Upper lobe of right lung (tissue), 1 donor: ENCODE measurements at places on chromosomes 5 and 9.

DNA sequence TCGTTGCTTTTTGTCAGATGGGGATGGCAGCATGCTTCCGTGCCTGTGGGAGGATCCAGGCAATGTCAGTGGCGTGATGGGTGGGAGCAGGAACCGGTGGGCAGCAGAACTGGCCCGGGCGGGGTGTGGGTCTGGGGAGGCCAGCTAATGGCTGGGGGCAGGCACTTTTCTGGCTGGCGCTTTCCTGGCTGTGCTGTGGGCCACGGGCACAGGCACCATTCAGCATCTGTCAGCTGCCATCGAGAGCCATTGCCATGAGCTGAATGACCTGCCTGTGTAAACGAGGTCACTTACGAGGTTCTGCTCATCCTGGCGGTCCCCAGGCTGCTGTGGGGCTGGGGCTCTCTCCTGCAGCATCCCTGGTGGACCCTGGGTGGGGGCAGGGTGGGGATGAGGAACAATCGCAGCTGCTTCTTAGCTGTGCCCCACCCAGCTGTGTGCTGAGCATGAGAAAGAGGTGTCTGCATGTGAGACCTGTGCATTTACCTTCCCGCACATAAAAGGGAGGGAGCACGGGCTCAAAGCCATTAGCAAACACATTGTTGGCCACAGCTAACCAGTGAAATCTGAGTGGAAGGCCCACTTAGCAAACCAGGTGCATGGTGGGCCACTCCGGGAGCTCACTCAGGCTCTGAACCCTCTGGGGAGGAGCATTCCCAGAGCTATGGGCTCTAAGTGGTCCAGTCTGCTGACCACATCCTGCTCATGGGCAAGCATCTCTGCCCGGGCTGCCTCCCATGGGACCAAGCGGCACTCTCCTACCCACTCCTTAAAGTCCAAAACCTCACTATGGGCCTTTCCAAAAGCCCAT, 41.3 kb upstream of the OLFM1 start:
- peak; percentile 52 for DNase-seq

- no peak for DNase-seq
Observed at GRCh38 chr9:112044186-112044585, 130.9 kb downstream of the SUSD1 start.

DNA sequence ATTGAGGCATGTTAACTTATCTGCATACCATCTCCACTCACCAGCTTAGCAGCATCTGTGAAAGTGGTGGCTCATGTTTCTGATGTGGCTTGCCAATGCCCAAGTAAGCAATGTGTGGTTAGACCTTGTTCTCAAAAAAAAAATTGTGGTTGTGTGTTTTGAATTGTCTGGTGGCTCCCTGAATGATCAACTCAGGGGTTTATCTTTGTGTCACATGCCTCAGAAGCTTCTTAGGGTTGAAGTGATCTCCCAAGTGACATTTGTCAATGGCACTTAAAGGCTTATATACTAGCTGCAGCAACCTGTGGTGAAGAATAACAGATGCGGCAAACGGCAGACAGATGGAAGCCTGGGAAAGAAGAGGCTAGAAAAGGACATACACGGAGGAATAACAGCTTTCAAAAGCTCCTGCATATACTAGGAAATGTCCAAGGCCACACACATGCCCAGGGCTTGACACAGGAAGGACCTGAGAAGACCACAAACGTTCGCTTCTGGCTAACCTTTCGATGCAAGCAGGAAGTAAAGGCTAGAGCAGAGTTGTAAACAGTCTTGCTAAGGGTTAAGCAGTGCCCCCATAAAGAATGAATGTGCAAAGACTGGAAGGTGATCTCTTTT, 42.2 kb upstream of the FSD1L start:
- DNase-seq, result no peak

DNA sequence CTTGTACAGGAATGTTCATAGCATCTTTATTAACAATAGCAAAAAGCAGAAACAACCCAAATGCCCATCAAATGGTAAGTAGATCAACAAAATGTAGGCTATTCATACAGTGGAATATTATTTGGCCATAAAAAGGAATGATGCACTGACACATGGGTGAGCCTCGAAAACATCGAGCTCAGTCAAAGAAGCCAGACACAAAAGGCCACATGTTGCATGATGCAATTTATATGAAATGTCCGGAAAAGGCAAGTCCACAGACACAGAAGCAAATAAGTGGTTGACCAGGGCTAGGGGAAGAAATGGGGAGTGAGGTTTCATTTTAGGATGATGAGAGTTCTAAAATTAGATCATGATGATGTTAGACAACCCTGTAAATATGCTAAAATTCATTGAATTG, 16.5 kb upstream of the SLC2A8 start:
- DNase-seq, result no peak

GRCh38 chr9:127735530-127736185, 564 bp upstream of the TOR2A start:
- no peak for DNase-seq

DNA sequence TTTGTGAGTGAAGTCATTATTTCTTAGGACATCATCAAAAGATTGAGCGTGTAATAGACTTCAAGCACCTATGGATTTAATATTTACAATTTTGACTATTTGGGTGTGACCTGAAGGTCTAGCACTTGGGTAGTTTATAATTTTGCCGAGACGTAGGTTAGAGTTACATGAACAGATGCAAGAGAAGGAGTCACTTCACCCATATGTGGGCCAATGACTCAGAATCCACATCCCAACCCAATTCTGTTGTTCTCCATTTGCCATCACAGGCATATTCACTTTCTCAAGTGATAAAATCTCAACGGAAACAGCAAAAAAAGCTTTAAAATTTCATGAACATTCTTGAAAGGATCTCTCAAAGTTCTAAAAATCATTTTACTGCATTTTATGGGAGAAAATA, 12.1 kb upstream of the ERAP1 start:
- no peak for DNase-seq

DNA sequence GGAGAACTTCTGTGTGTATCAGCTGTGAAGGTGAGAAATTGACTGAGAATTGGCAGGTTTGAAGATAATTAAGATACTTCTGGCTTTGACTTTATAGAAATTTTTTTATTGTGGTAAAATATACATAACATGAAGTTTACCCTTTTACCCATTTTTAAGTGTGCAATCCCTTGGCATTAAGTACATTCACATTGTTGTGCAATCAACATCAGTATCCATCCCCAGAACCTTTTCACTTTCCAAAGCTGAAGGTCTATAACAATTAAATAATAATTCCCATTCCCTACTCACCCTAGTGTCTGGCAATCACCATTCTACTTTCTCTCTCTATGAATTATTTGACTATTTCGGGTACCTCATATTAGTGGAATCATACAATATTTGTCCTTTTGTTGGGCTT, 69.9 kb downstream of the ACTBL2 start:
- no peak for DNase-seq

DNA sequence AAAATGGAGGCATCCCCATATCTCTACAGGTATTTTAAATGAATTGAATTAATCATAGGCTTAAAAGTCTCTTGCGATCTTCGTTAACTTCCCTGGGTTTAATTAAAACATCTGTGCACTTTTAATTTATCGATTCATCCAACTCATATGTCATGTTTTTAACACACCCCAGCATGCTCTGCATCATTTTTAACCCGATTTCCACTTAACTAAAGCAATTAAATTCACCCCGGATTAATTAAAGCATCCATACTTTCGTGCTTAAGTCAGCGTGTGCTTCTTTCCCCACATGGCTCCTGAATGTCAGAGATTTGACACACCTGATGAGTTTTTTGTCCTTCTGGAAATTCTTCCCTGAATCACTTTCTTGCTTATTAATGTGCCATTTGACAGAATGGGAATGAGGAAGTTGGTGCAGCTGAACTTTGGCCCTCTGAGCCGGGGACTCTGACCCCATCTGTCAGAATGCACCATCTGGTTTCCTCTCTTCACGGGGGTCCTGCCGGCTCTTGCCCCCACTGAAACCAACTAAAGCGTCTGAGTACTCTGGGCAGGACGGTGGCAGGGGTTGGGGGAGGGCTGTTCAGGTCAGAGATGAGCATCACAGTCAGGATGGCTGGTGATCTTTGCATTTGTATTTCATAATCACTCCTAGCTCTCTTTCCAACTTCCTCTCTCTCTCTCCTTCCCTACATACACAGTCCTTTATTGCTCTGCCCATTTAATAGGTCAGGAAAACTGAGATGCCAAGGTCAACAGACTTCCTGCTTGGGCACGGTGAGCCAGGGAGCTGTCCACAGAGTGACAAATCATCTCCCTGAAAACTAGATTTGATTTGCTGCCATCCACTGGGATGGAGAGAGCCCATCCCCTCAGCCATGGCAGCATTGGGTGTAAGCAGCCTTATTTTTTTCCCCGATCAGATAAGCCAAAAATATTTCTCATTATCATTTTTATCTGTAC, 180.3 kb upstream of the WWC1 start:
- DNase-seq, result no peak

- DNase-seq, result peak; percentile 90
Observed at GRCh38 chr5:119435436-119436132, 16.7 kb upstream of the HSD17B4 start.

DNA sequence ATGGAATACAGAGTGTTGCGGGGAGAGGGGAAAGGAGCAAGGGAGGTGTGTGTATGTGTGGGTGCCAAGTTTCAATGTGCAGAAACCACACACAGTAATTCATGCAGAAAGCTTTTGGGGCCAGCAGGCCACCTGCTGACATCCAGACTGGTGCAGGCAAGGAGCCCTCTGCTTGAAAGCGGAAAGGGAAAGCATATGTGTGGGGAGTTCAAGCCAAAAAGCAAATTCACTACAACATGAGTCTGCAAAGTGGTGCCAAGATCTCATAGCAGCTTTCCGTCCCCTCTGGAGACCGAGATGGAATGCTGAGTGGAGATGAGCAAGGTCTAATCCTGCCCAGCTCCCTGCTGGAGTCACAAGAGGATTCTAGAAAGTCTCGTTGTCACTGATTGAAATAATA, 159.7 kb upstream of the VLDLR start:
- no peak for DNase-seq

- DNase-seq, result no peak
Observed at GRCh38 chr5:136998854-136999357, 500.2 kb downstream of the SPOCK1 start.

DNA sequence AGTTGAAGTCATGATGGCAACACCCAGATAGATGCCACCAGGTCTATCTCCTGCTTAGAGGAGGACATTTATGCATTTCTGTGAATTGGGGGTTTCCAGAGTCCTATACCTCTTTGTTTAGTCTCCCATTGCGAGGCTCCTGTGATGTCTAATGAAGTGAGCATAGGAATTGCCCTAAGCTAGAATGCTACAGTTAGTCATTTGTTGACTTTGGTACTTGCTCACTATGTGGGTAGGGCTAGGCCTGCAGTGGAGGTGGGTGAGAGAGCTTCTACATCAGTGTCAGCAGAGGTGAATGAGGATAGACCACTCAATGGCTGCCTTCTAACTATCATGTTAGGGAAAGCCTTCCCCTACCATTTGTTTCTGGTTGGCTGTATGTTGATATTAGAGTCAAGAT, 173.3 kb upstream of the POC5 start:
- no peak for DNase-seq
